ENCODE measurements at places on chromosomes 2 and 18.

GRCh38 chr2:226153553-226153952, 646.1 kb downstream of the IRS1 start:
- no peak for DNase-seq

DNA sequence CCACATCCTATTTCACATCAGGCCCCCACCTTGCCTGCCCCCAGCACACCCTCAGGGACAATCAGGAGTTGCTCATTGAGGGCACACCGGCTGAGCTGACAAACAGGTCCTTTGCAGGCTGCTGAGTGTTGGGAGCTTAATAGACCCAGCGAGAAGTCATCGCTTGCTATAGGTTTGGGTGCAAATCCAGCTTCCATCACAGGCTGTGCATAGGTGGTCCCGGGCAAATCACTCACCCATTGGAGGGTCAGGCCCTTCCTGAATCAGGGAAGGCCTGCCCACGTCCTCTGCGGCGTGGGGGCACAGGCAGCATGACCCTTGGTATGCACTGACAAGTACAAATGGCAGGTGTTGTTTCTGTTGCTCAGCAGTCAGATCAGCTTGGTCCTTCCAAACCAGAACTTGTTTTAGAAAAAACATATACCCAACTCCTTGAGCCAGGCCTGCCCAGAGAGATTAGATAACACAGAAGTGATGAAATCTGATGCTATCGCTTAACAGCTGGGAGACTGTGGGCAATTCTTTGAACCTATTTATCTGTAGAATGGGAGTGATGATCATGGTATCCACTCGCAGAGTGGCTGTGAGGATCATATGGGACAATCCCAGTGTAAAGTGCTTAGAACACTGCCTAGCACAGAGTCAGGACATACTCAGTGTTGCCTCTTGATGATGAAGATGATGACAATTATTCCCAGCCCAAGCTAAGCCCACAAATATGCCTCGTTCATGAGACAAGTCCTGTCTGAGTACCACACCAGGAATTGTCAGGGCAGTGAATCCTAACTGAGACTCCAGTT, 34.9 kb downstream of the SMAD7 start:
- DNase-seq: no peak

GRCh38 chr18:72342933-72343332, 201.2 kb downstream of the CBLN2 start:
- no peak for DNase-seq

GRCh38 chr2:54207666-54208195, 48.3 kb downstream of the TSPYL6 start:
- DNase-seq: no peak

DNA sequence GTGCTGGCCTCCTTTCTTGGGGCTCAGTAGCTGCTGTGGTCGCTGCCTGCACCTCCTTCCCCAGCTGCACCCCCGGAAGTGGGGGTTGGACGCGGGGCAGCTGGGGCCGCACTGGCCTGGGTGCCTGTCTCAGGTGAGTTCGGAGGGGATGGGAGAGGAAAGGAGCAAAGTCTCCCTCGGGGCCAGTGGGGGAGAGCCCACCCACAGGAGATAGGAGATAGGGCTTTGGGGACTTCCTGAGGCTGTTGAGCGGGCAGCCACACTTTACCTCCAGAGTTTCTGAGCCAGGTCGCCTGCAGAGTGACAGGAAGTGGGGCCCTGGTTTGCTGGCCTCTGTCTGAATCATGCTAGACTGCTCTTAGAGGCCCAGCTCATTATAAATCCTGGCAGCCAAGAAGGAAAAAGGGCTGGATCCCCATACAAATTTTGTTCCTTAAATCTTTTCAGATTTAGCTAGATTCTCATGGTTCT, 8.1 kb downstream of the MBP start:
- no peak for DNase-seq

- DNase-seq: no peak
Measured at GRCh38 chr2:60873381-60873780, 8.0 kb upstream of the REL start.

DNA sequence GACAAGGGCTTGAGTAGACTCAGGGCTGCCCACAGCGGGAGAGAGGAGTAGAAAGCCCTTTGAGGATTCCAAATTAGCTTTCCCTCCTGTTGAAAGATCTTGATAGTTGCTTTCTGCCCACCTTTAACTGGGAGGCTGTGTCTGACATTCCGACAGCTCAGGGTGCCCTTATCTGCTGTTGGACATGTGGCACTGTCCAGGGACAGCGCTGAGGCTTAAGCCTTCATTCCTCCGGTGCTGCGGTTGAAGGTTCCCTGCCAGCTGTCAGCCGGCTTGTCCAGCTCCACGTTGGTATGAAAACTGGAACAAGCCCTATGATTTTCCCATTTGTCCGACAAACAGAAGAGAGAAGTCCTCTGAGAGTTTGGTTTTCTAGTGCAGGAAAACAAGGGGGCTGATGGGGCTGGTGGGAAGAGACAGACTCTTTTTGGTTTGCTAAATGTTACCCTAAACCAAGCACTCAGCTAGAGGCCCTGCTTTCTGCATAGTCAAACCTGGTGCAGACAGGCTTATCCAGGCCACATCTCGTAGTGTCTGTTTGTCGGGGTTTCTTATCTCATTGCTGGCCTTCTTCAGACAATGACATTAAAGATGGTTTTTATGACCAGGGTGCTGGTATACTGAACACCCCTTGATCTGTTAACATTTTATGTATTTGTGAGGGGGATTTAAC, 24.5 kb downstream of the GREB1 start:
- no peak for DNase-seq

DNA sequence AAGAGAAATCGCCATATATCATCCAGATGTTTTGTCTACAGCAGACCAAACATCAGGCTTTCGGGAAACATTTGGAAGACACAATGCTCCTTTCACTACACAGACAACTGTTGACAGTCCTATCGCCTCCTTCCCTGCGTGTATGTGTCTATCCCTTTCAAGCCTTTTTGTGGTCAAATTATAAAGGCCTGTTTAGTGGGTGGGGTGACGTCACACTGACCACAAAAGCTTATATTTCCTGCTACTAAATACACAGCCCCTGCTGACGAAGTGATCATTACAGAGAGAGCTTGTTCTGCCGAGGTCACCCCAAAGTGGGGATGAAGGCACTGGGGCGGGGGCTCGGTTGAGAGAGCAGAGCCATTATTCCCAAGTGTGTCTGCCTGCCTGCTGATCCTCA, 302.7 kb upstream of the TNP1 start:
- DNase-seq: peak; percentile 68

DNA sequence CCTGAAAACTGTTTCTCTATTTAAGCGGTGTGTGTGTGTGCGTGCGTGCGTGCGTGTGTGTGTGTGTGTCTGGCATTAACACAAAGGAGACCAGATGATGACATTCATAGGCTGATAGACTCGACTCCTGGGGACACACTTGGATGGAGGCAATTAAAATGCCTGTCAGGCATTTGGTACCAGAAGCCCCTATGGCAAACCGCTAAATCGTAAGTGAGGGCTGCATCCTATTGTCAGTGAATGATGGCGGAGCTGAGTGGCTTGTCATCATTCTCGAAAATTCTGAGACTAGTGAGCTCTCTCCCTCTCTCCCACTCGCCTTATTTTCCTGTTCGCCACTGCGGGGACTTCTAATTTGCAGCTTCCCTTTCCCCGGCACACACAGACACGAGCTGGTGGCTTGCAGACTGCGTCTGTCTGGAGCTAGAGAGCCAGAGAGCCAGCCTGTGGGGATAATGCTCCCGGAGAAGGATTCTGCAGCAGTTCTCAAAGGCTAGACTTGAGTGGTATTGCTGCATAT, 155.4 kb downstream of the MAP2 start:
- DNase-seq: peak; percentile 16

GRCh38 chr2:6872394-6872793, 5.2 kb upstream of the RSAD2 start:
- DNase-seq: no peak

- peak; percentile 67 for DNase-seq
Measured at GRCh38 chr2:241161646-241162281, 11.5 kb downstream of the PPP1R7 start.

DNA sequence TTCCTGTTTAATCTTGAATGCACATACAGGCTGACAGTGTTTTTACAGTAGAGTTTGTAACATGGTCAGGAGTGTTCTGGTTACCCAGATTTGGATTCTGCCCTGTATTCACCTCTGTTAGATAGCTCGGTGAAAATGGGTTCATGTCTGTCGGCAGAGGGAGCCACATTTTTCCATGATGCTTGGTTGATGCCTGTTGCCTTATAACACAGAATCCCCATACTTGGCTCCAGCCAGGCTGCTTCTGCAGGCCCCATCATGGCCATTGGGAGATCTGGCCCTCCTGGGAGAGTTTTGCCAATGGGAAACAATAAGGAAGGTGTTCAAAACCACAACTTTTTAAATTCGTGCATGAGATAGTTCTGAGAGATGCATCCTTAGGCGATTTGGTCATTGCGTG, 78.1 kb downstream of the WDSUB1 start:
- no peak for DNase-seq
